Effector CD4-positive, alpha-beta T cell (primary cell): ENCODE measurements at places on chromosomes 13 and 19.
A peak's percentile ranks its signal among the peaks of the same experiment; 100 is the strongest.

- no peak for DNase-seq
These were observed 45.4 kb upstream of the GPR183 start for GRCh38 chr13:99352351-99353245.

- DNase-seq, result no peak
These were observed 156.9 kb downstream of the ENOX1 start for GRCh38 chr13:43629691-43630480.

DNA sequence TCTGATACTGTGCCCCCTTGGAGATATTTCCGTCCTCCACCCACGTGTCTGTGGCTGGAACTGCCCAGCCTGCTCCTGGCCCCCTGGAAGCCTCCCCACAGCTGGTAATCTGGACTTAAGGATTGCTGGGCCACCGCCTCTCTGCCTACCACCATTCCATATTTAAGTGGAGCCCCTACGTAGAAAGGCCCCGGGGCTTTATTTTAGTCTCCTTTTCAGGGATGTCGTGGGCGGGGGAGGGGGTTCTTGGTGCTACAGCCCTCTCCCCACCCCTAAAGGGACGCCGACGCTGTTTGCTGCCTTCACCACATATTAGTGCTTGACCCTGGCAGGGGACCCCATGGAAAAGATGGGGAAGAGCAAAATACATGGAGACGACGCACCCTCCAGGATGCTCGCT lies 2.7 kb upstream of the NOP53 start:
- DNase-seq, result no peak

GRCh38 chr13:73870970-73871935 lies 263.0 kb downstream of the KLF12 start:
- DNase-seq, result no peak

GRCh38 chr13:45564133-45564776 lies 51.3 kb downstream of the ERICH6B start:
- no peak for DNase-seq

GRCh38 chr19:33063356-33063752 lies 1.3 kb downstream of the RHPN2 start:
- no peak for DNase-seq

DNA sequence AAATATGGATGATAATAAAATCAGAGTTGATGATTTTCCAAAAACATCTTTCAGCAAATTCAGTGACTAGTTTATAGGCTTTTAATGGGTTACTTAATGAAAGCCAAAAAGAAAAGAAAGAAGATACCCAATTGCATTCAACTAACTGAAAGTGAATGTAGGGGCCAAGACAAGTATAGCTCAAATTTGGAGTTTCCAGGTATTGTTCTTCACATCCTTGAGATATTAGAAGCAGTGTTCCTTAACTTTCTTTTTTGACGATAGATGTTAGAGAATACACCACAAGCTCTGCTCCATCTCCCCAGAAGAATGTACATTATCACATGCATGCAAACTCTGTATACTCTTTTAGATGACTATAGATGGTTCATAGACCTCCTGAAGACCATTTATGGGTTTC lies 43.6 kb downstream of the PDS5B start:
- DNase-seq, result no peak

GRCh38 chr13:99986741-99987140 lies 5.2 kb downstream of the ZIC2 start:
- DNase-seq, result no peak

DNA sequence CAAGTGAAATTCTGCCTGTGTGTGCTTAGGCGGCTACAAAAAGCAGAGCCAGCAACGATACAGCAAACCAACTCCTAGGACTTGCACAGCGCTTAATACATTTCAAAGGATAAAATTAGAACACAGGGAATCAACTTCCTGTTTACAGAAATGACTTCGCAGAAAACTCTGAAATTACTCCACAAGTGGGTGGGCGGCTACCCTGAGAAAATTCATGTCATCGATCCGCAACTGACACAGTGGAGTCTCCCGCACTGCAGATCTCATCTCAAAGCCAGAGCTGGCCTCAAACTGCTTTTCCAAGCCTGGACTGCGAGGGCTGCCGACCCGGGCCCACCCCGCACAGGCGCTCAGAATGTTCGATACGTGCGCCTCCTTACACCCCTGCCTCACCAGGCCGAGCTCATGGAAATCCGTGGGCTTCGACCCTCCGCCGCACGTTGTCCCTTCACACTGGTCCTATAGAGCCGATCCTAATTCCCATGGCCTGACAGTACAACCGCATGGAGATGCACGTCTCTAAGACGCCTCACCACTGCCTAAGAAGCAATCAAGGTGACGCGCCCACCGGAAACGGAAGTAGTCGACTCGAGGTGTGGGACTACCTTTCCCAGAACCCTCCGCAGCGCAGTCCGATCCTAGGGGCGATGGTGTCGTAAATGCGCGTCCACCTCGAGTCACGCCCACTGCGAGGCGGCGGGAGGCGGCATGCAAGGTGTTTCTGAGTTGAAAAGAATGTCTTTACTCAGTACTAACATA lies at the start of gene ZNF229:
Gene ZNF229, minus strand, starts transcription at position 557 of the 759 bp plus-strand sequence. CDS start 5,625 bp downstream, outside the sequence.
- DNase-seq, result peak; percentile 23

- no peak for DNase-seq
These were observed 94.7 kb upstream of the RAP2A start for GRCh38 chr13:97339019-97339987.

GRCh38 chr13:99704390-99704789 lies 203.1 kb downstream of the TM9SF2 start:
- no peak for DNase-seq

GRCh38 chr19:570251-570686 lies 2.1 kb upstream of the BSG start:
- DNase-seq, result no peak

DNA sequence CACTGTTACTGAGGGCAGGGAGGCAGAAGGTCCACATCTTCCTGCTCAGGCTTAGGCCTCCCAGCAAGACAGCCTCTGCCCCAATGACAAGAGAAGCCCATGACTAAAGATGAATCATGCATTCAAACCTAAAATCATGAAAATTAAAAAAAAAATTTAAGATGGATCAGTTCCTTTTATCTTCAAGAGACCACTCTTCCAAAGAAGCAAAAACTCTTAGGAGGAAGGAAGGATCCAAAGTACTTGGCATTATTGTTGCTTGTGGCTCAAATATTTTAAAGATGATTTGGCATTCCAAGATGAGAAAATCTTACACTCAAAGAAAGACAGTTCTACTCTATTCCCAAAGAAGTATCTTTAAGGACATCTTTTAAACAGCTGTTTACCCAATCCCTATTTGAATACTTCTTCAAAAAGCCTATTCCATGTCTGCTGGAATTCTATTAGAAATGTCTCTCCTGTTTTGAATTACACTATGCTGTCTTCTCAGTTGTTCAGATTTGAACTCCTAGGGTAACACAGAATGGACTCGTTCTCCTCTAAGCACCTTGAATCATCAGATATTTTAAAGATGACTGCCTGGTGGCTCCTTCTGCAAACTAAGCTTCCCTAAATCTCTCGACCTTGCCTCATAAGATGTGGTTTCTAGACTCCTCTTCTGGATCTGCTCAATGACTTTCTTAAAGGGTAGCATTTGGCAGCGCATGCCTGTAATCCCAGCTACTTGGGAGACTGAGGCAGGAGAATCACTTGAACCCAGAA lies 7.0 kb downstream of the SERP2 start:
- no peak for DNase-seq

- no peak for DNase-seq
These were observed 3.9 kb downstream of the COG3 start for GRCh38 chr13:45468635-45469034.
